Hematopoietic multipotent progenitor cell treated with erythropoietin and hydrocortisone succinate and interleukin-3 and kit ligand, for 15 days (in vitro differentiated cells): ENCODE measurements at places on chromosomes 1 and 21.

- DNase-seq, result no peak
Observed at GRCh38 chr21:41663805-41664788, 102.8 kb downstream of the RIPK4 start.

DNA sequence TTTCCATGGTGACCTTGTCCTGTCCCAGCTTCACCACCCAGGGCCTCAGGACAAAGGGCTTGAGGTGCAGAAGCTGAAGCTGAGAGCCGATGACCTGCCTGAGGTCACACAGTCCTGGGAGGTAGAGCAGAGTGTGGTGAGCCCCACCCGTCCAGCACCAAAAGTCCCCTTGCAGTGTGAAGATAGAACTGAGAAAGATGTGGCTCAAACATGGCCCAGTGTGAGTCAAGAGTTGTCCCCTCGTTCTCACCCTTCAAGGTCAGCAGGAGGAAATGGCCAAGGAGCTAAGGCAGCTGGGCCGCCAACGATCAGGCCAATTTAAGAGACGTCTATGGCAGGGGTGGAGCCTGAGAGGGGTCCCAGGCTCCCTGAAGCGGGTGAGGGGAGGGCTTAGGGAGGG is 157.5 kb upstream of the KLHDC7A start:
- DNase-seq, result no peak

DNA sequence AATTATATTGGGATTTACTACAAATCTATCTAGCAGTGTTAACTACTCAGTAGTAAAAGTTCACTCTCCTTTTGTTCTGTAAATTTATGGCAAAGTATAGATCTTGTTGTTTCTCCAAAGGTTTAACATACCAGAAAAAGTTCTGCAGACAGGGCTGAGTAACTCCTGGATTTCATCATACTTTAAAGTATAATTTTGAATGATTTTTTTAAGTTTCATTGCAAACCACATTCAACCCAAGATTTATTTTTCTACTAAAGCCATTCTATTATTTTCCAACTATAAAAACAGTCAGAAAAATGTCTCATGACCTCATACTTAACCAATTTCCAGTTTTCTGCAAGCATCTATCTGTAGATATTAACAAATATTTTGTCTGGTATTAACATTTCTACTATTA is 585.8 kb upstream of the ZRANB2 start:
- DNase-seq, result no peak

- DNase-seq, result no peak
Observed at GRCh38 chr1:234844479-234845031, 234.6 kb upstream of the IRF2BP2 start.

DNA sequence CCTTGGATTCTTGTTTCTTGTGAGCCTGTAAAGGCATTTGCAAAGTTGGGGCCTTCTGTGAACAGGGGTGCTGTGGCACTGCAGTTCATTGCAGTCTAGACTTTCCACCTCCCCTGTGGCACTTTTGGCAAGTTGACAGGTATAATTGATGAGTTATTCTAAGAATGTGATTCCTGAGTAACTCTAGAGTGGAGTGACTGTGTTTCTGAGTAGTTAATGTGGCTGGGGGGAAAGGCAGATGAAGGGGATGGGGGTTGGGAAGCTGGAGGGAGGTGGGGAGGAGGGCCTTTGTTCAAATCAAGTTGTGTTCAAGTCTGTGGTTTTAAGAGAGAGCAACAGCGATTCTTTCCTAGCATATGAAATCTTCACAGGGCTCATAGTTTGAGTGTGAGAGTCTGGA is 32.9 kb downstream of the PBX1 start:
- DNase-seq, result no peak

- no peak for DNase-seq
Observed at GRCh38 chr1:155971910-155972809, 6.2 kb downstream of the ARHGEF2 start.

- no peak for DNase-seq
Observed at GRCh38 chr1:169427081-169427641, at the start of gene CCDC181. Gene CCDC181 (minus strand): TSS chr1:169427474. CDS start chr1:169424927, 2,547 bp downstream.

DNA sequence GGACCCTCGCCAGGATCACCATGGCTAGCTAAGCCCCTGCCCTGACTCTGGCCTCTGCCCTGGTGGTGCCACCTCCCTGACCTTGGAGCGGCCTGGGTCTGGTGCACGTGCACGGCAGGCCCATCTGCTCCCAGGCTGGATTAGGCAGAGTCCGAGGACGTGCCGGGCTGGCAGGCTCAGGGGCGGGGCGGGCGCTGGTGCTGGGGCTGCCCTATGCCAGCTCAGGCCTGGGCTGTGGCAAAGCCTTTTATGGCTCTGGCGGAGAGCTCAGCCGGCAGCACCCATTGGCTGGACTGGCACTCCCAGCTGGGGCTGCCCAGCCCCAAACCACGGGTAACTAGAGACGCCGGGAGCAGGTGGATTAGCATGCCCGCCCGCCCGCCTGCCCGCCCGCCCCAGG is 17.1 kb upstream of the EDN2 start:
- DNase-seq, result no peak

- no peak for DNase-seq
Observed at GRCh38 chr1:228404107-228404720, 2.4 kb downstream of the TRIM11 start.

DNA sequence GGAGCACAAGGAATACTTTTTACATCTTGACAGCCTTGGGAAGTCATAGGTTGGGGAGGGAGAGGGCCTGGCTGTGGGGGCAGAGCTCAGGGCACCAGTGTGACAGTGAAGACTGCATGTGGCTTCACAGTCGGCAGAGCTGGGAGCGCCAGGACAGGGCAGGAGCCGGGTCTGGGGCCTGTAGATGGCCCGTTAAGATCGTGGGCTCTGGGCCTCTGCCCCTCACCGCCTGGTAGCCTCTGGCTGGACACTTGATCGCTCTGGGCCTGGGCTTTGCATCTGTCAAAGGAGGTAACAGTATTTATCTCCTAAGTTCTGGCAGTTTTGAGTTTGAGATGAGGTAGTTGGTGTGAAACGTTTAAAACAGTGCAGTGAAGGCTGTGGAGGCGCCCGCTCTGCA is 4.8 kb downstream of the SLX9 start:
- no peak for DNase-seq

GRCh38 chr1:1894354-1895059 is 3.6 kb upstream of the GNB1 start:
- no peak for DNase-seq

GRCh38 chr1:53369761-53370160 is 41.9 kb upstream of the LRP8 start:
- no peak for DNase-seq

DNA sequence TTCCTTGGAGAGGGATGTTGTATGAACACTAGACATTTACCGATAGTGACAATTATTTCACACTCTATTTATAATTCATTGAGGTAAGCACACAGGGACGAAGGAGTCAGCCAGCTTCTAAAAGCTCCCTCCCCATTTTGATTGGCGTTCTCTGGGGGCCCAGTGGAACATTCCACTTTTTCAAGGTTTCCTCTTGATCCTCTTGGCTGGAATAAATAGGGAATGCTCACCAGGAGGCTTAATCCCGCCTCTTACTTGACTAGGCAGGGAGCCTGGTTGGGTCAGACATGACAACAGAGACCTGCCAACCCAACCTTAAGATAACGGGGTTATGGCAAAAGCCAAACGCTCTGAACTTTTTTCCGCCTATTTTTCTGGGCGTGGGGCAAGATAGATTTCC is 974 bp downstream of the ACTN2 start:
- no peak for DNase-seq

DNA sequence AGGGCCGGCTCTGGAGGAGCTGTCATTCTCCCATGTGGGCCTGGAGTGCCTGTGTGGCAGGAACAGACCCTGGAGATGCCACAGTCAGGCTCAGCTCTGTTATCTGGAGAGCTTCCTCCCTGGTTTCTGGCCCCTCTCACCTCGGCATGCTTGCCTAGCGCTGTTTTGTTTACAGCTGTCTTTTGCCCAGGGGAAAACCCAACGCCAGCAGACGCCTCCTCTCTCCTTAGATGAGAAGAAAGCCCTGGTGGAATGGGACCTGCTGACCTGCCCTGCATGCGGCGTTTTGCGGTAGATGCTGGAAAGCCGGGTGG is 104.9 kb downstream of the CRYAA start:
- no peak for DNase-seq

DNA sequence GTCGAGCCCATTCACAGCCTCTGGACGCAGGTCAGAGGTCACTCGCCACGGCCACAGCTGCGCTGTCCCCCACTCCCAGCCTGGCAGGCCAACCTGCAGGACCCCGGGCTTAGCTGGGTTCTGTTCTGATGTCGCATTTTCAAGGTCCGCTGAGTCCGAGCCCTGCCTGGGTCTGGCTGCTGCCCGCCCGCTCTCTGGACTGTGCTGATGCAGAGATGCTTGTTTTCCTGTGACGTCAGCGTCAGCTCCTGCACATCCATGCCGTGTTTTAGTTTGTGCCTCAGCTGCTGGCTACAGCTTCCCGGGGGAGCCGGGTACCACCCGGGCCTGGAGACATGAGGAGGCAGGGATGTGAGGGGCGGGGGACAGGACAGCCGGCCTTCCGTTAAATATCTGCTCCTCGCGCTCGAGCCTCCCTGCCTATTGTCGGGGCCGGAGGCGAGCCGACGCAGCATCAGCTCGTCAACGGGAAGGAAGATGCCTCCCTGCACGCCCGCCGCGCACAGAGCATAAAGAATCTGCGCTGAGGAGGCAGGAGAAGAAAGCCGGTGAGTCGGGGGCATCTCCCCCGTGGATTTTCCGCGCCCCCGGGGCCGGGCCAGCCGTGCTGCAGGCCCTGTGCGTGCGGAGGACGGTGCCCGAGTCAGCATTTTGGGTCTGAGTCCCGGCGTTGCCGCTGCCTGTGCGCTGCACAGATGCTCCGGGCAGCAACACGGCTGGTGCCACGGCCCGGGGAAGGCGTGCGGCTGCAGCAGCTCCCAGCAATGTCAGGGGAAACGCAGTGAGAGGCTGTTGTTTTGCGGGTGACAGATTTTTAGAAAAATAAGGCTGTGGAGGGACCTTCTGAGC is 23.4 kb downstream of the PRKCZ start:
- DNase-seq, result no peak

GRCh38 chr1:200905411-200906052 is 10.8 kb downstream of the INAVA start:
- DNase-seq, result no peak

GRCh38 chr1:25590096-25590824 is 26.3 kb upstream of the MAN1C1 start:
- DNase-seq, result no peak

GRCh38 chr1:172224871-172225270 is 195.6 kb upstream of the C1orf105 start:
- DNase-seq, result no peak

DNA sequence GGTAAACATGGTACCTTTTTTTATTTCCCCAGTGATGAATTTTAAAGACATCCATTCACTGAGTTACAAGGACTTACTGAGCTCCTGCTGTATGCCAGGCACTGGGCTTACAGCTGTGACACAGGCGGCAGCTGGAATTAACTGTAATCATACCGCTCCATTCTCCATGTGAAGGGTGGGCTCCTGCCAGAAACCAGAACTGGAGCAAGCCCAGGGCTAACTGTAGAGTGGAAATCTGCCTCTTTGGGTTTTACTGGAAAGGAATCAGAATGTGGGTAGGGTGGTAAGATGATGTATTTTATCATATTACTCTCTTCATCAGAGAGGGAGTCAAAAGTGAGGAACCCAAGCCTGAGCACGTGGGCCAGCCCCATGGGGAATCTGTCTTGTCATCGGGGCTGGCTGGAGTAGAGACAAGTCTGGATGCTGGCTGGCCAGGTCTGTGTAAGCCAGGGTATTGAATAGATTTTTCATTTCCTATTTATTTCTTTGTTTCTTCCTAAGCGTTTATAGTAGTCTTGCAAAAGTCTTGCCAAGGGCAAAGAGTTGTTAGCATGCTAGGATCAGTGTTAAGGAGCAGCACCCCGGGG is 21.5 kb downstream of the FGGY start:
- DNase-seq, result no peak

DNA sequence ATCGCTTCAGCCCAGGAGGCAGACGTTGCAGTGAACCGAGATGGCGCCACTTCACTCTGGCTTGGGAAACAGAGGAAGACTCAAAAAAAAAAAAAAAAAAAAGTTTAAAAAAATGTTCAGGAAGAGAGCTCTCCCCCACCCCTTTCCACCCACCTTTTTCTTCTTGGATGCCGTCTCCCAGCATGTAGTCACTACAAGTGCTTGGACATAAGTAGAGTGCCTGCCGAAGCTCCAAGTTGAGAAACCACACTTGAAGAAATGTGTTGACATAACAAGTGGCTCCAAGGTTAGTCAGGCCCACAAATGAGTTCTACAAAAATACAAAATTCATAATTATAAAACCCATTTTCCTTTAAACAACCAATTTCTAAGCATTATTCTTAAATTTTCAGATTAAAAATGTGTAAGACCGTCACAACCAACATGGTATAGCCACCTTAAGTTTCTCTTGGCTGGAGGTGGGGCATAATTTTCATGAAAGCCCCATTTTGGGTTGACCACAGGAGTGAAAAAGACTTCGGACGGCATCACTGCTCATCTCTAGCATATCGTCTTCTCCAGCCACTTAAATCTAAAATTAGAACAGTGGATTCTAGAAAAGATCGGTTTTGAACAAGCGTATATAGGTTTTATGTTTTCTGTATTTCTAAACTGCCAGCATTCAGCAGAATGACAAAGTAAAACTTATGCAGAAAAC is 26.4 kb downstream of the USP48 start:
- no peak for DNase-seq

DNA sequence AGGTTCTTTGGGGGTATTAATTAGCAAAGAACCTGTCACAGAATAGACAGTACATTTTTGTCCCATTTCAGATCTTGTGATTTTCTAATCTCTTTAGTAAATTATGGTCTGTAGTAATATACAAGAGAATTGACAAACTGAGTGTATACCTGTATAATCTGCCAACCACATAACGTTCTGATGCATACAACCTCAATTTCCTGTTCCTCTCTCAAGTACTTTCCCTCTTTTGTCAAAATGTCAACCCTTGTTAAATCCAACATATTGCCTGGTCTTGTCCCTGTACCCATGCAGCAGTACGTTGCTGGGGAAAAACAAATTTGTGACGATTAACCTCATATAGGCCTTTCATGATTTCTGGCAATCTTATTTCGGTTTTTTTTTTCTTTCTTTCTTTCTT is 1.1 kb downstream of the ARV1 start:
- no peak for DNase-seq

GRCh38 chr1:2248127-2248826 is 20.2 kb downstream of the SKI start:
- DNase-seq, result no peak

GRCh38 chr1:60279798-60280197 is 206.2 kb upstream of the C1orf87 start:
- DNase-seq, result no peak

DNA sequence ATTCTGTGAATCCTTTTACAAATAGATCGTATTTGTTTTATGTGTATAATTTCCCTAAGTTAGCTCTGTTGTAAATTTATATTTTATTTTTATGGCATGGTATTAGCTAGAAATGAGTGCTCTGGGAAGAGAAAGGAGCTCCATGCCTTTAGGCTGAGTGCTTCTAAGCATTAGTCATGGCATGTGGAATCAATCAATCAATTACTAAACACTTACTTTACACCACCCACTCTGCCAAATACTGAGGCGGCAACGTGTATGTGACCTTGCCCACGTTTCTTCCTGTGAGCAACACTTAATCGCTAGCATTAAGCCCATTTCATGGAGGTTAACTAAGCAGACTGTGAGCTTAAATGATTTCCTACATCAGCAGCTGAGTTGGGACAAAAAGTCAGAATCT is 7.2 kb upstream of the BECN2 start:
- no peak for DNase-seq

- DNase-seq, result no peak
Observed at GRCh38 chr1:231487910-231488309, 40.6 kb upstream of the TSNAX start.

GRCh38 chr1:234486858-234487840 is 8.2 kb upstream of the TARBP1 start:
- peak; percentile 77 for DNase-seq
